ENCODE measurements at places on chromosomes 16 and 17.

- DNase-seq: no peak
These were observed 7.8 kb downstream of the RARA start for GRCh38 chr17:40316571-40317344.

- DNase-seq: no peak
These were observed 9.2 kb upstream of the SSTR2 start for GRCh38 chr17:73155410-73156165.

DNA sequence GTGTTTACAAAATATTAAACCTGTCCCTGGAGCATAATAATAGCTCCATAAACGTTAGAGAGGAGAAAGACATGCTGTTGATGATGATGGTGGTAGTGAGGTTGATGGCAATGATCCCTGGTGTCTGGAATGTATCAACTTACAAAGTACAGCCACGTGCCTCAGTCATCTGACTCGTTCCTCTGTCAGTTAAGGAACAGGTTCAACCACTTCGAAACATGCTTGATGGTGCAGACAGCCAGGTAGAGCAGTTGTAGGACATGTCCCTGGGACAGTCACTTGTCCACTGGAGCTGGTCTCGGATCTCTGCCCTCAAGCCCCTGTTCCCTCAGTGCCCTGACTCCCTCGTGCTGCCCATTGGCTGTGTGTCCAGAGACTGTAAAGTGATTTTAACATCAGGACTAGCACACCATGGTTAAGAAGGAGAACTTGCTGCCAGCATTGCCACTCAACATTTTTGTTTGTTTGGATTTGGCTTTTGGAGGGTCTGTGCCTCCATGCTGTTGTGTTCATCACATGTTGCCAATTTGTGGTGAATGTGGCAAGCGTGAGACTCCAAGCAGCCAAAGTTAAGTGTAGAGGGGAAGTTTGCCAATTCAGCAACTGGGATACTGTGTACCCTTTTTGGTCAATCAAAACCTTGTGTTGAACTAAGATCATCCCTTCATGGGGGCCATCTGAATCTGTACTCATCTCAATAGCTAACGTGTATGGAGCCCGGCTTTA, 16.3 kb upstream of the SALL1 start:
- no peak for DNase-seq

DNA sequence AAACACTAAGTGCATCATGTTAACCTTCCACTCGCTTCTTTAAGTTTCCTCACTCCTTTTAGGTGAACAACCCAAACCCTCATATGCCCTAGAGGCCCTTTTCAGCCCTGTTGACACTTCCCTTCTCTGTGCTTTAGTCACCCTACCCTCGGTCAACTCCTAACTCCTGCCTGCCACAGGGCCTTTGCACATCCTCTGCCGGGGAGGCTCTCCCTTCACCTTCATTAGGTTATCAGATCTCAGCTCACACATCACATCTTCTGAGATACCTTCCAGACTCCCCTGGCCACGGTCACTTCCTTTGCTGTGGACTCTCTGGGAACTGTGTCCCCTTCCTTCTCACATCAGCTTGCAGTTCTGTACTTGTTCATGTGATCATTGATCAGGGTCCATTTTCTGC, 574.4 kb downstream of the MAF start:
- DNase-seq: no peak

DNA sequence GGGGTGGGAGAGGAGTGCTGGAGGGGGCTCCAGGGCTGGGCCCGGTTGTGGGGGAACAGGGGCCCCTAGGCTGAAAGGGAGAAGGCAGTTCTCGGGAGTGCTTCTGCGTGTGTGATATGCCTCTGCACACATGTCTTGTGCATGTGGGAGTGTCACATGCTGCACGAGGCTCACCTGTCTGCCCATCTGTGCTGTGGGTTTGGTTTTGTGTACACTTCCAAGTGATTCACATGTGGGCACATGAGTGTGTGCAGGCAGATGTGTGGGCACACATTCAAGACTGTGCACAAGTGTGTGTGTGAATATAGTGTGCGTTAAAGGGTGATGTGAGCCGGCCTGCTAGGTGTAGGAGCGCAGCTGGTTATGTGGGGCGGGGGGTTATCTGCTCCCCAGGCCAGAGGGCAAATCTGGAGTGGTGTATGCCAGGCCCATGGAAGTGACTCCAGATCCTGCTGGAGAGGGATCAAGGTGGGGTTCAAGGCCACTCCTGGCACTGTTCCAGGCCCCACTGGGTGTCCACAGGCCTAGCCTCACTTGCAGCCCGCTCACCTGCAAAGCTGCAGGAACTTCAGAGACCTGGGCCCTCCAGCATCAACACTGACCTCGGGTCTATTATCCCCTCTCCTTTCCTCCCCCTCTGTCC, 3.8 kb upstream of the BAHCC1 start:
- DNase-seq: no peak

- no peak for DNase-seq
These were observed 60.9 kb downstream of the SPAG9 start for GRCh38 chr17:51059781-51060180.

DNA sequence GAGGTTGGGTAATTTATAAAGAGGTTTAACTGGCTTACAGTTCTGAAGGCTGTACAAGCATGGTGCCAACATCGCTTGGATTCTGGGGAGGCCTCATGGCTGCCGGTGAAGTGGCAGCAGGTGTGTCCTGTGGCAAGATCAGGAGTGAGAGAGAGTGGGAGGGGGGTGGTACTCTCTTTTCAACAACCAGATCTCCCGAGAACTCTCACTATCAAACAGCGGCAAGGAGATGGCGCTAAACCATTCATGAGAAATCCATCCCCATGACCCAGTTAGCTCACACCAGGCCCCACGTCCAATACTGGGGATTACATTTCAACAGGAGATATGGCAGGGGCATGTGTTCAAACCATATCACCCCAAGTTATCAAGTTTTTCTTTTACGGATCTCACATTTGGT, 44.0 kb upstream of the CBX4 start:
- no peak for DNase-seq

DNA sequence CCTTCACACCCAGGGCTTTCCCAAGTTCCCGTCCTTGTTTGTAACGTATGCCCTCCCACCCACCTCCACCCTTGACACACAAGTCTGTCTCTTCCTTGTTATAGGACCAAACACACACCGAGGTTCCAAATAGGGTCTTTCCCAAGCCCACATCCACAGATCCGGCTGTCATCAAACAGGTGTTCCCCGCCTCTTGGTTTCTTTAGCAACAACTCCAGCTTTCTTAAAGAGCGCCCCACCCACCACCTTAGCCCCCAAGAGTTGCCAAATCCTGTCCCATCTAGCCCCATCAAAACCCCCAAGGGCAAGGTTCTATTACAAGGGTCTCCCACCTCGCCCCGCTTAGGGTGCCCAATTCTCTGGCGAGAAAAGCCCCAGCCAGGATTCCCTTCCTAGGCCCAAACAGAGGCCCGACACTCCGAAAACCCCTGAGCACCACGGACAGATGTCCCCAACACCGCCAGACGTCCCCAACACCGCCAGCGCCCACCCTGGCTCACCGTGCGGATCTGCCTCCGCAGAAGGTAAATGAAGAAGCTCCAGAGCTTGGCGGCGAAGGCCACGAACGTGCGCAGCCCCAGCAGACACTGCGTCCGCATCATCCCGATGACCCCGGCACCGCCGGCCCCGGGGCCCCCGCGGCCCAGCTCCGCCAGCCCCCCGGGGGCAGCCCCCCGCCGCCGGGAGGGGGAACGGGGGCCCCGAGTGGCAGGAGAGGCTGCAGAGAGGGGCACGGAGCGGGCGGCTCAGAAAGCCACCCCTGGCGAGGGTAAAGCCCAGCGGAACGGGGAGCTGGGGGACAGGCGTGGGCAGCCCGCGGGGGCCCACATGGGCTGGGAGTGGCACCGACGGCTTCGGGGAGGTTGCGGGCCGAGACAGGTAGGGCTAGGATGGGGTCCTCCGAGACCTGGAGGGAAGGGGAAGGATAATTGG, 573 bp downstream of the CTDNEP1 start:
- no peak for DNase-seq

- DNase-seq: no peak
These were observed 47.2 kb downstream of the HOXB1 start for GRCh38 chr17:48483471-48484131.

GRCh38 chr16:57266531-57267260, 17.8 kb downstream of the PLLP start:
- no peak for DNase-seq

DNA sequence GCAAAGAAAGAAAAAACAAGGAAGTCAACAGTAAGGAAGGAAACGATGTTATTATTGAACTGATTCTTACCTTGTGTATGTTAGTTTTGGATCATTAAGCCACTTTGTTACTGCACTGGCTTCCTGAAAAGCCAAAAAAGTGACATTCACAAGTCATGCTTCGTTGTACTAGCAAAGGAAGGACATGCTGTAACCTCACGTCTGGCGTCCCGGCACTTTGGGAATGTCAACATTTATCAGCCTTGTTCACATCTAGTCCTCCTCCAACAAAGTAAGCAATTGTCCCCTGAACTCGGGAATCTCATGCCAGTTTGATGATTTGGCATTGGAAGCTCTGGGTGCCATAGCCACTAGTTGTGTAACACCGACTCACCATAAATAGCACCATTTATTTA, 731 bp upstream of the MKS1 start:
- no peak for DNase-seq

DNA sequence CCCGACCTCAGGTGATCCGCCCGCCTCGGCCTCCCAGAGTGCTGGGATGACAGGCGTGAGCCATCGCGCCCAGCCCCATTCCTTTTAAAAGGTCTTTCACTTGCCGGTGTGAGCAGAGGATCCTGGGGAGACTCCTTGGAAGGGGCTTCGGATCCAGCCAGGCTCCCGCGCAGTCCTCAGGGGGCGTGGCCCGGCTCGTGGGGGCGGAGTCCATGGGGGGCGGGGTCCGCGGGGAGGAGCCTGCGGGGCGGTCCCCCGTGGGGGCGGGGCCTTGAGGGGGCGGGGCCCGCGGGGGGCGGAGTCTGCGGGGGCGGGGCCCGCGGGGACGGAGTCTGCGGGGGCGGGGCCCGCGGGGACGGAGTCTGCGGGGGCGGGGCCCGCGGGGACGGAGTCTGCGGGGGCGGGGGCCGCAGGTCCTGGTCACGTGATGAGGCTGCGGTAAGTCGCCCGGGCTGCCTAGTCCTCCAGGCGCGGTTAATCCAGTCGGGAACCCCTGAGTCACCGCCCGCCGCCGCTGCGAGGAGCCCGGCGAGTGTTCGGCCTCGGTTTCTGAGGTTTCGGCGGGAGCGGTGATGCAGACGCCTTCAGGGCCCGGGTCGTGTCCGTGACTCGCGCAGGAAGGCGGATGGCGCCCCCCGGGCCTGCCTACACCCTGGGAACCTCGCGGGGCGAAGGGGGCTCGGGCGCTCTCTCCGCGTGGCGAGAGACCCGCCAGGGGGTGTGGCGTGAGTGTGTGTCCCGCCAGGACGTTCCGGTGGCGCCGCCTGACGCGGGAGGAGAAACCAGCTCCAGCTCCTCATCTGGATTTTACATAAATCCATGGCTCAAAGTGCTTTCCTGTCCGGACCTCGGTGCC, 23.6 kb upstream of the ABR start:
- DNase-seq: peak; percentile 27
